Choroid plexus epithelial cell (primary cell): ENCODE measurements at places on chromosomes 11 and 22.

DNA sequence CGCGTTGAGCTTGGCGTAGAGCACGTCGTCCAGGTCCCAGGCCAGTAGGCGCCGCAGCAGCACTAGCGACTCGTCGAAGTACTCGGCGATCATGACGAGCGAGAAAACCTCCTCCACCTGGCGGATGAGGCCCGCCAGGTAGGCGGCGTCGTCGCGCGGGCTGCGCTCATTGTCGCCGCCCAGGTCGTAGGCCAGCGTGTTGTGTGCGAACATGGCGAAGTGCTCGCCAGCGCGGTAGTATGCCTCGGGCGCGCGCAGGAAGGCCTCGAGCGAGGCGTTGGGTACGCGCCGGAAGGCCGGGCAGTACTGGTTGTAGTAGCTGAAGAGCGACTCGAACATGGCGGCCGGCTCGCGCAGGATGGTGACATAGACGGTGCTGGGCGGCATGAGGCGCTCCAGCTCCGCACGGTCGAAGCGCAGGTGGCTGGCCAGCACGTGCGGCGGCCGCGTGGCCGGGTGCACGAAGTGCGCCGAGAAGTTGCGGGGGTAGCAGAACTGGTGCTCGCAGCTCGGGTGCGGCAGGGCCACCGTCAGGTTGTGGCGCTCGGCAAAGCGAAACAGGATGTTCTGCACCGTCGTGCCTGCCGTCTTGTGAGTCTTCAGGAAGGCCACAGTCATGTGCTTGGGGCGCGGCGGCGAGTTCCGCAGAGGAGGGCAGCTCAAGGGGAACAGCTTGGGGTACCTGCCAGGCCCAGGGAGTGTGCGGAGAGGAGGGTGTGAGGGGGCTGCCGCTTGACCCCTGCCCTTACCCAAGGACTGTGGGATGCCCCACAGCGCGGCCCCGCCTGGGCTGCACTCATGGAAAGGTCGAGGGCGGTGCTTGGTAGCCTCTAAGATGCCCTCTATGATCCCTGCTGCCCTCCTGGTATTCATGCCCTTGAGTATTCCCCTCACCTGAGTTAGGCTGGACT is 5.7 kb downstream of the GAL3ST3 start:
- DNase-seq: no peak

DNA sequence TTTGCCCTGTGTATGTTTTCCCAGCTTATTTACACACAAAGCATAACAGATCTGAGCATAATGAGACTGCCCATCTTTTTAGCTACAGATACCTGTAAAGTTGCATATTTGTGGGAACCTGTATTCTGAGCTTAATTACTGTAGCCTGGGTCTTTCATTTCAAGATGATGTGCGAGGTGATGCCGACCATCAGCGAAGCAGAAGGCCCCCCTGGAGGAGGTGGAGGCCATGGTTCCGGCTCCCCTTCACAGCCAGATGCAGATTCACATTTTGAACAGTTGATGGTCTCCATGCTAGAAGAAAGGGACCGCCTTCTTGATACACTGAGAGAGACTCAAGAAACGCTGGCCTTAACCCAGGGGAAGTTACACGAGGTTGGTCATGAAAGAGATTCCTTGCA is 1.5 kb downstream of the PPFIA1 start:
- no peak for DNase-seq

DNA sequence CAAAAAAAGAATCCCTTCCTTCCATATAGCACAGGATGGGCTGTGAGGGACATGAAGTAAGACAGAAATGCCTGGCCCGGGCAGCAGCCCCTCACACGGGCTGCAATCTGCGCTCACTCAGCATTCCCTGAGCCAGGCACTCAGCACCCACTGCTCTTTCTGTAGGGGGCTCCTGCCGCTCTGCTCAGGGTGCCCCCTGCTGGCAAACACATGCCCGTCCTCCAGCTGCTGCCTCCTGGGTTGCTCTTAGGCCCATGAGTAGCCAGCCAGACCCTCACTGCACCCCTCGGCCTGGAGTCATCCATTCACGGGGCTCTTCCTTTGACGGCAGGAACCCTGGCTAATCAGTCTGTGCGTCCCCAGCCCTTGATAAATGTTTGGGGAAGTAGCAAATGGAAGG is 6.9 kb downstream of the MCAT start:
- DNase-seq: peak; percentile 59

GRCh38 chr11:9094420-9094819 is 3.0 kb upstream of the SCUBE2 start:
- no peak for DNase-seq
